ENCODE measurements at places on chromosomes 3 and 15.

- DNase-seq: no peak
Measured at GRCh38 chr3:117562000-117562399, 852.4 kb downstream of the TUSC7 start.

- no peak for DNase-seq
Measured at GRCh38 chr15:73882761-73883419, 9.5 kb downstream of the TBC1D21 start.

- no peak for DNase-seq
Measured at GRCh38 chr15:74132681-74133651, 2.6 kb downstream of the ISLR2 start.

GRCh38 chr15:96860741-96861140 is 530.2 kb downstream of the NR2F2 start:
- DNase-seq: no peak

- no peak for DNase-seq
Measured at GRCh38 chr3:72331076-72331475, 517.2 kb downstream of the SHQ1 start.

Measured in smooth muscle cell of the brain vasculature (primary cell).